ENCODE measurements at places on chromosomes 4 and X. TPM values are rescaled to one million over a fixed set of nuclear protein-coding genes. Genes with fewer than 3 reads are reported as not detected.

The ADH1B gene
- 0.32 TPM for total RNA-seq

The SPANXA1 gene
- not detected for total RNA-seq

The SPRY1 gene
- total RNA-seq = 47.9 TPM

The MRPS18C gene
- 22.8 TPM for total RNA-seq

The SMARCA1 gene
- 31.3 TPM for total RNA-seq

The NIPAL1 gene
- 0.57 TPM for total RNA-seq
